ENCODE measurements at places on chromosomes 16 and 17.

GRCh38 chr17:81257533-81257932 is 18.4 kb downstream of the NDUFAF8 start:
- DNase-seq, result no peak

DNA sequence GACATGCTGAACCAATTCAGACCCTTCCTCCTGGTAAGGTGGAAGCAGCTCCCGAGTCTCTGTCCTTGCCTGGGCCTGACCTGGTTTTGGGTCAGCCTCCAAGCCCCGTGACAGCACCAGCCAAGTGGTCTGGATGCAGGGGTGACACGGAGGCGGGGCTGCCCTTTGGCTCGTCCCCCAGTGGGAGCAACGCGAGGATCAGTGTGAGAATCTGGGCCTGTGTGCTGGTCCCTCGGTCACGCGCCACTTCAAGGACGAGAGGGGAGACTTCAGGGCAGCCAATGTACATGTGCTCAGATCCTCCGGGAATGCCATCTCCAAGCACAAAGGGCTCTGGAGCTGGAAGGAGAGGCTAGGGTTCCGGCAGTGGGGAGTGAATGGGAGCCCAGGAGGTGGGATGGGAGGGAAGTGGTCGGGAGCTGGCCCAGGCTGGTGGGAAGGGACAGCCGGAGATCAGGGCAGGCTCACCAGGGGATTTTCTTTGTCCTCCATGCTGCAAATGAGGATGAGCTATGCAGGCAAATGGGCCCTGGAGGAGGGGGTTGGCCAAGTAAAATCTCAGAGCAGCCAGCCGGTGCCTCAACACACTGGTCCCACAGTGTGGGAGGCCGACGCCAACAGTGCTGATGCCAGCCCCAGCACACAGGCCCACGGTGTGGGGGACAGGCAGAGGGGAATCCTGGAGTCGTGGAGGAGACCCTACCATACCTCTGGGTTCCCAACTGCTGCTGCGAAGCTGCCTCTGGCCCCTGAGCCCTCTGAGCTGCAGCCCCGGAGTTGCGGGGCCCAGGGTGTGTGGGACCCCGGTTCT is 4.2 kb upstream of the NDRG4 start:
- no peak for DNase-seq

DNA sequence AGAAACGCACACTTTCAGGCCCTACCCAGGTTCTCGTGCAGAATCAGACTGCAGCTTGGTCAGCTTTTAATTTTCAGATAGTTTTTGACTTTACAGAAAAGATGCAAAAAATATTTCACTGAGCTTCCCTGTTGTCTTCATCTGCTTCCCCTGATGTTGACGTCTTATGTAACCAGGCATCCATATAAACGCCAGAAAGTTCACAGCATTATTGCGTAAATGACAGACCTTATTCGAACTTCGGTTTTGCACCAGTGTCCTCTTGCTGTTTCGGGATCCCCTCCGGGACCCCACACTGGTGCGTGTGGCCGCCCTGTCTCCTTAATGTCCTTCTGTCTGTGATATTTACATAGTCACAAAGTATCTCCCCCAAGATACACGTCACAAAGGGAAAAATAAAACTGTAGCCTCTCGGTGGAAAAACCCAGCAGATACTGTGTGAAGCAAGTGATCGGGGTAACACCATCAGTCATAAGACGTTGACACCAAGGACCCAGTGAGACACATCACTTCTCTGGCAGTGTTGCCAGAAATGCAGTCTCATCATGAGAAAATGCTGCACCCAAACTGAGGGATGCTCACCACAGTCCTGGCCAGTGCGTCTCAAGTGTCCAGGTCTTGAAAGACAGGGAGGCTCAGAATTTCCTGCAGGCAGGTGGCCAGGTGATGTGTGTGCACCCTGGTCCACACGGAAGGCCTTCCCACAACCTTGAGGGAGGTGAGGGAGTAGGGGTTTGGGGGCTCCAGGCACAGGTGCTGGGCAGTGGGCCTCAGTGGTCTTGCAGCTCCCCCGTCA is 4.3 kb downstream of the BANP start:
- no peak for DNase-seq

DNA sequence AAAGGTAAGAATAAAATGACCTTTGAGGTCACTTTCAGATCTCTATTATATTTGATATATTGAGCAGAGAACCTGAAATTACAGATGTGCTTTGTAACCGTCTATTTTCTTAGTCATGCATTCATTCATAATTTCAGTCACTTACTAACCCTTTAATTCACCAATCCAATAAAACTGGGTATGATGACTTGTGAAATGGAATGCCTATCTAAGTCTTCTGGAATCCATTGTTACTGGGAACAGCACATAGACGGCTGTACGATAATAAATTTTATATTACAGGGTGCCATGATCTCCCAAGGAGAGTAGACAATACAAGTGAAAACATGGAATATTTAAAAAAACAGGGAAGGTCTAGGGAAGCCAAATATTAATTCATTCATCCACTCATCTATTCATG is 22.9 kb downstream of the CDH11 start:
- no peak for DNase-seq

DNA sequence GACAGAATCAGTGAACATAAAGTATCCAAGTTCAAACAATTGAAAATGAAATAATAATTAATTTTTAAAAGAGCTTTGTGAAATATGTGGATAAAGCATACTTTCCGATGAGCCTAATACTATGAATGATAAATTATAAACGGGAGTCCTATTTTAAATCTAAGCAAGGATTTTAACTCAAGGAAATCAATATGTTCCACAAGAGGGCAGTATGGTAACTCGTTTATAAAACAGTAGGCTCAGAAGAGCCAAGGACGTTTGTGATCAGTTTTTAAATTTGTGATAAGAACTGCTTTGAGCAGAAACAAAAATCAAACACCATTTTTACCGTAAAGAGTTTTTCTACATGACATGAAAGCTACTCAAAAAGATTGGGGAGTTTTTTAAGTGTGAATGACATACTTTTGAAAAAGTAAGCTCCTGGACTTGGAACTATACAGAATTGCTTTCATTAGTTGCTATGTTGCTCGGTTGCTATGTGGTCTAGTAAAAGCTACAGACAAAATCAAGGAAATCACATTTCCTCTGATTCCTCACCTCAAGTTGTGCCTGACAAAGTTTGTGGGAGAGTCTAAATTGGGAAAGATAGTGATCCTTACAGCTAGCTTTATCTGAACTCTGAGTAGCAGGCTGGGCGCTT is 11.8 kb upstream of the TEKT1 start:
- peak; percentile 31 for DNase-seq

DNA sequence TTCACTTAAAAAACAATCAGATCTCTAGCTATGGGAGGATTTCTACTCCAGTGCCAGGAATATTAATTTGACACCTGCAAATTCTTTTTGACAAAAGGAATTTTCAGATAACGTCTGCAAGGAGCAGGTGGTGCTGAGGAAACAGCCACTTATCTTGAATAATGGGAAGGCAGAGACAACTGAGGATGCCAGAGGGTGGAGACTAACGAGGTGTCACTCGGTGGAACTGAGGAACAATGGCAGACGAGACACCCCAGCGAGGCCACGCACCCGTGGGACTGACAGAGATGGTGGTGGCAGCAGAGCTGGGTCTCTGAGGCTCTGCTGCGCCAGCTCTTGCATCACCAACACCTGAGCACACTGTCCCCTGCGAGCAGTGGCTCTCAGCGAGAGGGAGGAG is 42.2 kb downstream of the VAC14 start:
- no peak for DNase-seq

DNA sequence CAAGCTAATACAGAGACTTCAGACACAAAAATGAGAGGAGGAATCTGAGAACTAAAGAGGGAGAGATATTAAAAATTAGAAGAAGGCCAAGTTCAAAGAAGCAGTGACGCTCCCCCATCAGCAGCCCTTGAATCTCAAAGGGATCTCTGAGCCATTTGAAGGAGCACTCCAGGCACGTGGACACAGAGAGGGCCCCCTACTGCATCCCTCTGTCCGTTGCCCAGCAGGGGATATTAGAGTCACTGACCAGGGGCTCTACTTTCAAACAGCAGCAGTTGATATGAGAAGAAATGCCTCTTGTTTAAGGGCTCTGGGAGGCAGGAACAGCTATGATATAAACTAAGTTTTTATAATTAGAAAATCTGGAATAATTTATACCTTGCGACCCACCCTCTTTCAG is 479.0 kb upstream of the SALL1 start:
- DNase-seq, result no peak

GRCh38 chr16:4958510-4959438 is 644 bp downstream of the SEC14L5 start:
- no peak for DNase-seq

- no peak for DNase-seq
These were observed 560 bp upstream of the P2RX1 start for GRCh38 chr17:3916825-3917224.

GRCh38 chr16:50371936-50372595 is 3.3 kb upstream of the BRD7 start:
- DNase-seq, result no peak

GRCh38 chr16:87412371-87412995 is 20.3 kb downstream of the MAP1LC3B start:
- DNase-seq, result no peak

DNA sequence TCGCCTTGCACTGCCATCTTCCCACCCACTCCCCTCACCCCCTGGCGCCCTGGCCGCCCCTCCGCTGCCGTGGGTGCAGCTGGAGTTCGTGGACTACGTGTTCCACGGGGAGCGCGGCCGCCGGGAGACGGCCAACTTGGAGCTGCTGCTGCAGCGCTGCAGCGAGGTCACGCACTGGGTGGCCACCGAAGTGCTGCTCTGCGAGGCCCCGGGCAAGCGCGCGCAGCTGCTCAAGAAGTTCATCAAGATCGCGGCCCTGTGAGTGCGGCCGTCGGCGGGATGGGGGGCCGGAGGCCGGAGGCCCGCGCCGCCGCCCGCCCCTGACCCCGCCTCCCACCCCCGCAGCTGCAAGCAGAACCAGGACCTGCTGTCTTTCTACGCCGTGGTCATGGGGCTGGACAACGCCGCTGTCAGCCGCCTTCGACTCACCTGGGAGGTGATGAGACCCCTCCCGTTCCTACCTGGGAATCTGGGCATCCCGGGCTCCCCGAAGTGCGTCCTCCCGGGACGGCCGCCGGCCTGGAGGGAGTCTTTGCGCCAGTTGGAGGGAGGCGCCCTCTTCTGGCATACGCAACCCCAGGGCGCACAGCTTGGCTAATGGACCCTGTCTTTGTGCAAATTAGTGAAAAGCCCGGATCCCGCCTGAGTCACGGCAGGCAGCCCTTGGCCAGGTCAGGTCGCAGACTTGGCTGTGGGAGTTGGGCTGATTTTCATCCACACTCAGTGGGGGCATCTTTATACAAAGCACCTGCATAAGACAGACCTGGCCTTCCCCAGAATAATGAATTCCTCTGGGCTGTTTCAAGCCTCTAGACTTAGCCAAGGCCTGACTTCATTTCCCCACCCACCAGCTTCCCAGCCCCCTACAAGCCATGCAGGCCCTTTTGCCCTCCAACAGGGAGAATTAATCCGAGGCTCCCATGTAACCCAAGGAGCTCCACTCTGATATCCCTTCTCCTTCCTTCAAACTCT is 14.3 kb downstream of the RAPGEFL1 start:
- DNase-seq, result peak; percentile 70

DNA sequence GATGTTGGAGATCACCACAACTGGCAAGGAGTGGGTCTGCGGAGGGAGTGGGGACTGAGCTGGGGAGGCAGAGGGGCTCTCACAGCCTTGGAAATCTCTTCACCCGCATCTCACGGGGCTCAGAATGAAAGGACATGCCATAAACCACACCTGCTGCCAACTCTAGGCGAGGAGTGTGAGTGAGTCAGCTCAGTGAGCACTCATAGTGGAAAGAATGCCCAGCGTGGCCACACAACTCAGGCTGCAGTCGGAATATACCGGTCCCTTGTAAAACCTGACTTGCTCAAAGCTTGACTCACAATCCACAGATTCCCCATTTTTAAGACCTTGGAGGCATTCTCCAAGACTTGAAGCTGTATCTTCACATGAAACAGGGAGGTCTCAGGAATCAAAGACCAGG is 36.7 kb downstream of the STAT5A start:
- no peak for DNase-seq

- no peak for DNase-seq
These were observed 7.0 kb downstream of the XYLT2 start for GRCh38 chr17:50352693-50353599.

- no peak for DNase-seq
These were observed 162.5 kb upstream of the CNTNAP4 start for GRCh38 chr16:76114681-76115080.

DNA sequence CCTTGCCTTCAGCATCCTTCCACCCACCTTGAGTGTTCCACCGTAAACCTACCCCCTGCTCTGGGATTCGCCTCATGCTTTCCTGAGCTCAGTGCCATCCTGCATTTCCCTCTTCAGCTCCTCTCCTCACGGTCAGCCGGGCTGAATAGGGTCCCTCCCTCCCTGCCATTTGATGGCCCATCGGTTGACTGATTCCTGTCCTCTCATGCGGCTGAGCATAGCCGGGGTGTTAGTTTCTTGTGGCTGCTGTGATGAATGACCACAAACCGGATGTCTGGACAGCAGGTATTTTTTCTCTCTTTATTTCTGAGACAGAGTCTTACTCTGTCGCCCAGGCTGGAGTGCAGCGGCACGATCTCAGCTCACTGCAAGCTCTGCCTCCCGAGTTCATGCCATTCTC is 44.1 kb upstream of the MGAT5B start:
- DNase-seq, result no peak

GRCh38 chr16:72848759-72849664 is 198.9 kb downstream of the ZFHX3 start:
- DNase-seq, result no peak

GRCh38 chr16:22419908-22420307 is 45.5 kb upstream of the CDR2 start:
- DNase-seq, result no peak

DNA sequence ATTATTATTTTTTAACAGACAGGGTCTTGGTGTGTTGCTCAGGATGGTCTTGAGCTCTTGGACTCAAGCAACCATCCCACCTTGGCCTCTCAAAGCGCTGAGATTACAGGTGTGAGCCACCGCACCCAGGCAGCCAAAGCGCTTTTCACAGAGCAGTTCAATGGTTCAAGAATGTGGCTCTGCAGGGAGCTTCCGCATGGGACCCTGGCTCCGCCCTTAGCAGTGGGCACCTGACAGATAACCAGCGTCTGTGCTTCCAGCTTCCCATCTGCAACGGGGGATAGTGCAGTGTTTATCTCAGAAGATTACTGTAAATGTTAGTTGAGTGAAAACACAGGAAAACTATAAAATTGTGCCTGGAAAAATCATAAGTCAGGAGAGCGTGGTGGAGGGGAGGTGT is 99.4 kb downstream of the KCNJ12 start:
- DNase-seq, result no peak

- no peak for DNase-seq
These were observed 700 bp downstream of the CCDC43 start for GRCh38 chr17:44688675-44689476.

DNA sequence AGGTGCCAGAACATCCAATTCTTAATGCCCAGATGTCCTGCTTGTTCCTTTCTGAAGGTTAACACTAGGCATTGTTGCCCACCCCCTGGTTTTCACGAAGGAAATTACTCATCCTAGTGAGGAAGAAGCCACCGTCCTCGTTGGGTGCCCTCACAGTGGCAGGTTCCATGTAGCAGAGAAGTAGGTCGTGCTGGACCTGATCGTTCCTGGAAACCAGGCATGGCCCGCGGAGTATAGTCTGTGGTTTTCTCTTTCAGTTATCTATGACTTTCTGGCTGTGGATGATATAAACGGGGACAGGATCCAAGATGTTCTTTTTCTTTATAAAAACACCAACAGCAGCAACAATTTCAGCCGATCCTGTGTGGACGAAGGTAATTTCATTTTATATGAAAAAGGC is 16.5 kb downstream of the RGS11 start:
- DNase-seq, result no peak
